ENCODE measurements at places on chromosomes 5 and 9.

GRCh38 chr5:127684726-127685467, 18.3 kb upstream of the CCDC192 start:
- DNase-seq, result no peak

DNA sequence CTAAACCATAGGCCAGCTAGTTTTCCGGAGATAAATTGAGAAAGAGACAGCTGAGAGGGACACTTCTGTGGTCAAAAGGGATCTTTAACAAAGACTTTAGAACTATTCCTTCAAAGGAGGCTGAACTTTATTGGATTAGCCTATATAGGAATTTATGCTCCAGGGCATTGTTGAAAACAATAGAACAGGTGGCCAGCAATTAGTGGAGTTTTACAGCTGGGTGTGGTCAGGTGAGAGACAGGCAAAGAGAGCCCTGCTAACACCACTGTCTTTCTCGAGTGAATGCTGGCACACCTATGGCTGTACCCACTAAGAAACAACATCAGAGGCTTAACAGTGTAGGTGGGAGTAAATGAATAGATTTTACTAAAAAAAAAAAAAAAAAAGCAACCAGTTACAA, 16.7 kb upstream of the TLR4 start:
- no peak for DNase-seq

DNA sequence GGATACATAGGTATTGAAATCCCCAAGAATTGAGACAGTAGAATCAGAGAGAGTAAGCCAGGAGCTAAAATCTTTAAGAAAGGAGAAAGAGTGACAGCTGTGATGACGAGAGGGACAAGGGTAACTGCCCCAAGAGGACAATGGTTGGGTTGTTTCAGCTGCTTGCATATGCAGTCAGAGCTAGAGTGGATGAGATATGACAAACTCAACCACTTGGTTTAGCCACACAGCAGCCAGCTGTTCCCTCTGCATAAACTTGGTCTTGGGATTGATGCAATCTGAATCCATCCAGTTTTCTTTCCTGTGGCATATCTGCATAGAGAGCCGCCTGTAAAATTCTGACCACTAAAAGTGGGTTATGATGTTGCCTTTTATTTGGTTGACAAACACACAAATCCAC, 100.7 kb downstream of the ZNF622 start:
- DNase-seq, result no peak

DNA sequence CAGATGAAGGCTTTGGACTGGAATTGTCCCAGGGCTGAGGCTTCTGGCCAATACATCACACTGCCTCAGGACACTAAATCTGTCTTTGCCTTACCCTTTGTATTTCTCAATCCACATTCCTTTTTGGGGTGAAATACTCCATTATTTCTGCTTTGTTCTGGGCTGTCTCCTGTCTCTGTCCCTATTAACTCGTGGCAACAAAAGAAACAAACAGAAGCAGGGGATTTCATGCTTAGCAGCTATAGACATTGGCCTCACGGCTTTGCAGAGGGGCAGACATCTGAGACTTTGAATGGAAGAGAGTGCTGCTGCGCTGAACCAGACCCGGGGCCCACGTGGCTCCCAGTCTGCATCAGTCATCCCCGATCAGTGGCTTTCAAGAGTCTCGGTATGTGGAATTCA, 129.7 kb downstream of the ARL15 start:
- no peak for DNase-seq

- no peak for DNase-seq
These were observed 162.0 kb upstream of the SNX2 start for GRCh38 chr5:122612901-122613300.

- peak; percentile 97 for DNase-seq
These were observed 559.5 kb upstream of the KLF4 start for GRCh38 chr9:108049026-108049607.

DNA sequence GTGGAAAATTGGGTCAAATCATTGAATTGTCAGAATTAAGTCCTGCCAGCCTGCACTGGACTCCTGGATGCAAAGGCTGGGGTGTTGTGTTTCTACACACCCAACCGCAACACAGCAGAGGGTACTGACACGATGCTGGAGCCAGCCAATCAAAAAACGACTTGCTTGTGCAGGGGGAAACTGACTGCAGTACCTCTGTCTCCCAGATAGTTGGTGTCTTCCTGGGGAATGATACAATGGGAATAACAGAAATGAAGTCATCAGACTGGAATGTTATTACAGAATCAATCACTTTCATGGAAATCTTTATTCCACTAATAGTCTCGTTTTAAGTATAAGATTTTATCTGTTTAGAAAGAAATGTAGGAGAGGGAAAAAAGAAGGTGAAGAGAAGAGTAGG, 330.3 kb downstream of the MLLT3 start:
- DNase-seq, result peak; percentile 12

GRCh38 chr9:90306158-90306557, 336.5 kb downstream of the DIRAS2 start:
- no peak for DNase-seq

GRCh38 chr5:68467794-68468193, 252.2 kb downstream of the PIK3R1 start:
- DNase-seq, result no peak

- DNase-seq, result no peak
These were observed 422.1 kb upstream of the PIK3R1 start for GRCh38 chr5:67793418-67793817.

DNA sequence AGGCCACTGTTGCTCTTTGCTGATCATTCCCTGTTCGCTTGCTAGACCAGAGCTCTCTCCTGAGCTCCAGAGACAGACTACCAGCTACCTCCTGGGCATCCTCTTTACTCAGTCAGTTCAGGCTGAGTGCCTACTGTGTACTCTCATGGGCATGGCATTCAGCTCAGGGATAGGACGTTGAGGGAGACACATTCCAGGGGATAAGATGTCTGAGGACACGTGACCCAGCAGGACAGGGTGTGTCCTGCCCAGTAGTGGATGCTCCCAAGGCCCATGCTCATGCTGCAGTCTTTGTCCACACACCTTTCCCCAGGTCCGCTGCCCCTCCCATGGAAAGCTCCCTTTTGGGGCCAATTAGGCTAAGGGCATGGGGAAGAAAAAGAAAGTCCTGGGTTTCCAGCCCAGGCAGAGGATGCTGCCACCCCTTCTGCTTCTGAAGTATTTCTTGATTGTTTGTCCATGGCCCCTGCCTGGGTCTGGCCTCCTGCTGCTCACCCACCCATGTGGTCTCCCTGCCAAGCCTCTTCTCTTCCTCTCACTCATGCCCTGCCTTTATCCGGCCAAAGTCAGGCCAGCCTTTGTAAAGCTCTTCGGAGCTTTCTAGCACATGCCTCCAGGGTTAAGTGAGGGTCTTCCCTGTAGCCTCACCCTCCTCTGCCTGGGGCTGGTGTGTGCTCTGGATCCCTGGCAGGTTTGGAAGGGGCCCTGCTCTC, 60.5 kb upstream of the PITX1 start:
- DNase-seq, result no peak

- DNase-seq, result peak; percentile 100
These were observed 117.3 kb downstream of the GDNF start for GRCh38 chr5:37722236-37723161.

DNA sequence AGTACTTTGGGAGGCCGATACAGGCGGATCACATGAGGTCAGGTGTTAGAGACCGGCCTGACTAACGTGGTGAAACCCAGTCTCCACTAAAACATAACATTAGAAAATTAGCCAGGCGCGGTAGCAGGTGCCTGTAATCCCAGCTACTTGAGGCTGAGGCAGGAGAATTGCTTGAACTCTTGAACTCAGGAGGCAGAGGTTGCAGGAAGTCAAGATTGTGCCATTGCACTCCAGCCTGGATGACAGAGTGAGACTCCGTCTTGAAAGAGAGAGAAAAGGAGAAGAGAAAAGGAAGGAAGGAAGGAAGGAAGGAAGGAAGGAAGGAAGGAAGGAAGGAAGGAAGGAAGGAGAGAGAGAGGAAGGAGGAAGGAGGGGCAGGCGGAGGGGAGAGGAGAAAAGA, 45.1 kb downstream of the MYO10 start:
- no peak for DNase-seq

- DNase-seq, result peak; percentile 22
These were observed 16.9 kb upstream of the SNCAIP start for GRCh38 chr5:122295138-122295537.

- no peak for DNase-seq
These were observed 122.8 kb upstream of the EGFLAM start for GRCh38 chr5:38135486-38136039.

DNA sequence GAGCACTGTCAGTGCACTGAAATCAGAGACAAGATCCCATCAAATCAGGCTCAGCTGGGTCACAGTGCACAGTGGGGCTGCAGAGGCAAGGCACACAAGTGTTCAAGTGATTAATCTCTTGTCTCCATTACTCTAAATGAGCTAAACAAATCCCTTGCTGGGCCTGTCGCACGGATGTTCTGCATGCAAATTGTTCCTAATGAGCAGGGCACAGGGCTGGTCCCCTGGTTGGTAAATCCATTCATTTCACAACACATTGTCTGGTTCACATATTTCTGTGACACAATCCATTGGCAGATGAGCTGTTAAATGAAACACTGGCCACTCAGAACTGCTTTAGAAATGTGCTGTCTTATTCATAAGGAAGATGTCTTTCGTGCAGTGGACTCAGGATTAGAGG, 167.9 kb upstream of the BRINP1 start:
- no peak for DNase-seq

GRCh38 chr5:159345861-159346260, 15.6 kb upstream of the IL12B start:
- DNase-seq, result no peak

GRCh38 chr5:158621391-158621790, 478.3 kb downstream of the EBF1 start:
- DNase-seq, result no peak

DNA sequence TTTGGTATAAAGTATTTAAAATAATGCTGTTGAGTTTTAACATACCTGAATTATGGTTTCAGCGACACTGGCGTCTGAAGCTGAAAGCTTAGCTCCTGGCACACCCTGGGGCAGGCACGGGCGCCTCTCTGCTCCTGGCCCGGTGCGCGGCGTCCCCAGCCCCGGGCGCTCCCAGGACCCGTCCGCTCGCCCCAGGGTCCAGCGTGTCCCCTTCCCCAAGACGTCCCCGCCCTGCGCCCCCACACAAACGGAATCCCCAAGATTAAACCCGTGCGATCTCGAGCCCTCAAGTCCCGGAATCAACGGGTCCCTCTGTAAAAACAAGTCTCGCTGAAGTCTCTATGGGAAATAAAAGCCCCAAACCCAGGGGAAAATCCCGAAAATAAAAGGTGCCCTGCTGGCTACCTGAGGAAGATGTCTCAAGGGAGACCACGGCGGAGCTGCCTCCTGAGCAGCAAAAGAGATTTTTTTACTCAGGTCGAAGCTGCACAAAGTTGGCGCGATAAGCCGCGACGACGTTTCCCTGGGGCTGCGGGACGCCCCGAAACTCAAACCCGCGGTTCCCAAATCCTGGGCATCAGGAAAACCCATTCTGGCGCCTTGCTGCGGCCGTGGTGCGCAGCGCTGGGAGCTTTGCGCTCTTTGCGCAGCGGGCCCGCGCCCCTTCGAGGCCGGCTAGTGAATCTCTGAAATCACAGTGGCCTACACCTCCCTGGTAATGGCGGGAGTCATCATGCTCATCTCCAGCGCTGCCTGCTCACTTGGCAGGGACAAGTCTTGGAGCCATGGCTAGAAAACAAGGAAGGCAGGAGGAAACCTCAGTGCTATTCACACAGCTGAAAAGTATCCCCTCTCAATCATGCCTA, 6.3 kb upstream of the IFNA8 start:
- DNase-seq, result no peak

- no peak for DNase-seq
These were observed 251.3 kb upstream of the DAP start for GRCh38 chr5:11012295-11012694.

- DNase-seq, result peak; percentile 50
These were observed 59.3 kb downstream of the COMMD10 start for GRCh38 chr5:116144103-116144502.

GRCh38 chr9:97983589-97984187, 547 bp downstream of the ANP32B start:
- peak; percentile 8 for DNase-seq

DNA sequence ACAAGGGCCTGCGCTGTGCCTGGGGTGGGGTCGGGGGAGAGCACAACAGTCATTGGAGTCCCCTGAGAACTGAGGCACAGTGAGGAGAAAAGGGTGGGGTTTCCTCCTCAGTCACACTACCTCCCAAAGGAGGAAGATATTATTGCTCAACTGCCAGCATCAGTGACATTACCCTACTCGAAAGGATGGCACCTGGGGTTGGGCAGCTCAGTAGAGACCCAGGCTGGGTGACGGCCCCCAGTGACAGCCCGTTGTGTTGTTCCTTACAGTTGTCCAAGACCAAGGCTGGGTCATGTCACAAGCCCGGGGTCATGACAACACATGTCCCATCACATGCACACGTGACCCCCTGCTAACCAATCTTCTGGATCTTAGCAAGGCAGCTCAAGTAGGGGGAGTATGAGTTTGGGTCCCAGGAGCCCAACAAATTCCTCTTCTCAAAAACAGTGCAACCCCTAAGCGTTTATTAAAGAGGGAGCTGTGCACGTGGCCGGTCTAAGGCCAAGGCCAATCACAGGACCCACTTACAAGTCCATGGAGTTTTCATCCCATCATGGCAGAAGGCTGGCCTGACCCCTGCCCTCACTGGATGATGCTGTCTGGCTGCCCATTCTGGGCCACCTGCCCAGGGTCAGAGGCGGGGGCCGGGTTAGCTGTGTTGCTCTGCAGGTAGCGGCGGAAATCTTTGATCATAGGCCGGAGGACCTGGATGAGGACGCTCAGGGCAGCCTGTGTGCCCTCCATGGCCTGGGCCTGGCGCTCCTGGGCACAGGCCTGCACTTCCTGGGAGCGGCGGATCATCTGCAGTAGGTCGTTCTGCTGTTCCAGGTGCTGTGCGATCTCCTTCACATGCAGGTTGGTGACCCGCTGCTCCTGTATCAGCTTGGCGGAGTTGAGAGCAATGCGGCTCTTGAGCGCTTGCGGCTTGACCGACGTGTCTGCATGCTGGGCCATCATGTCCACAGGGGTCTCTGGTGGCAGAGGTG, 4.0 kb downstream of the NAIF1 start:
- DNase-seq, result no peak

DNA sequence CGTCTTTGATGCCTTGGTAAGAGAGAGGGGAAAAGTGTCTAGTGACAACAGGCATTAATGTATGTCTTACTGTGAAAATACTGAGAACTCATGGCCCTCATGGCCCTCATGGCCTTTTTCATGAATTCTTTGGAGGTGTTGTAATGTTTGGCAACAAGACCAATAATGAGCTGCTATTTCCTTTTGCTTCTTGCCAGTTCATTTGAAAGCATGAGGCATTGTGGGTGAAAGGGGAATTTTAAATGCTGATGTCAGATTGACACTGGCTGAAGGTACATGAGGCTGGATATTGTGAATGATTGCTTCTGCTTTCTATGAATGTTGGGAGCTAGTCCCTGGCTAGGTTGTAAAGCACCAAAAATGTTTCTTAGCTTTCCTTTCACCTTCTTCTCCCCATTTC, 79.2 kb downstream of the DOCK2 start:
- peak; percentile 56 for DNase-seq

All from RCC 7860 (cell line).